Activated T-cell treated with anti-CD3 and anti-CD28 coated beads for 48 hours (primary cell): ENCODE measurements at places on chromosomes 4 and X.

GRCh38 chrX:101484135-101484534 is 1.1 kb upstream of the ARMCX4 start:
- DNase-seq: no peak

DNA sequence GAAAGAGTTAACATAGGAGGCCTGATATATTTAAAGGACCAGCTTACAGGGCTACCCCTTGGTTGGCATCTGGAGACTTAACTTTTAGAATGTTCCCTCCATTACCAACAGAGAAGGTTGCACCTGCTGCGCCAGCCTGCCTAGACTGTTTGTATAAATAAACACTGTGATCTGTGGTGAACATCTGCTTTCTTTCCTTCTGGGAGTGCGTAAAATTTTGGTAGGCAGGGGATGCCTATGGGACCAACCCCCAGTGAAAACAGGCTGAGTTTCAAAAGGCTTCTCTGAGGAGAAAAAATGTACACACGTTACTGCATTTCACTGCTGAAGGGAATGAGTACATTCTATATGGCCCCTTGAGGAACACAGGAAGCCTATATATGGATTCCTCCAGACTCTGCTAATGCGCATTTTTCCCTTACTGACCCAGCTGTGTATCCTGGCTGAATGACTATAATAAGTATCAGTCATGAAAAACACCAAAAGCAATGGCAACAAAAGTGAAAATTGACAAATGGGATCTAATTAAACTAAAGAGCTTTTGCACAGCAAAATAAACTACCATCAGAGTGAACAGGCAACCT is 13.8 kb downstream of the CENPC start:
- no peak for DNase-seq

GRCh38 chr4:8586671-8587468 is 5.7 kb upstream of the CPZ start:
- no peak for DNase-seq

DNA sequence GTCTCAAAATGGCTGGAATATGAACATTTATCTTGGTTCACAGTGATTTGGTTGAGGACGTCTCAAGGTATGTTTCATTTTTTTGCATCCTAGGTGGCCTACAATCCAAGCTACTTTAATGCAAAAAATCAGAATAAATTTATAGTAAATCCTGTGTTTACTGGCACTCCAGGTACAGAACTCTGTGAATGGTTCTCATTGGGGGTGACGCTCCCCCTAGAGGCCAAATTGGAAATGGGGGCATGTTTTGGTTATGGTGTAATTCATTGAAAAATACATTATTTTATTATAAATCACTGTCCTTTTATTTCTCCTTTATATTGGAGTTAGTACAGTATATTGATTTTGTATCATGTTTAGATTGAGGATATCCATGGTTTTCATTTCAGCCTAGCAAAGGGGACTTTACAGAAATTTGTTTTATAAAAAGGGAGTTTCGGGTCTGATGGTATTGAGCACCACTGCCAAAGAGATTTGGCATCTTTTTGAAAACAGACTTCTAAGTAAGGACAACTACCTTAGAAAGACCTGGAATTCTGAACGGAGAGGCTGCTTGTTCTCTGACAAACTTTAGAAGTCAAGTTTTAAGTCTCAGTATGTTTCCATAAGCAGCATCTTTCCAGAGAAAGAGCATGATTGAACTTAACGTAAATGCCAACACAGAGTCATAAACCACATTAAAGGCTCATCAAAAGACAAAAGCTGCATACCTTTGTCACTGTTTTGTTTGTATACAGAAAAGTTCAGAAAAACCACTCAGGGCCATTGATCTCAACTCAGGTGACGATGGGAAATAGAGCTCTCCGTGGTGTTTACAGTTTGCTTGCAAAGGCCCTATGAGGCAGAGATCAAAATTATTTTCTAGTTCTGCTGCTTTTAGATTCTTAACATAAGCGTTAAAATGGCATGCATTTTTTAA is 19.4 kb downstream of the MTM1 start:
- no peak for DNase-seq

DNA sequence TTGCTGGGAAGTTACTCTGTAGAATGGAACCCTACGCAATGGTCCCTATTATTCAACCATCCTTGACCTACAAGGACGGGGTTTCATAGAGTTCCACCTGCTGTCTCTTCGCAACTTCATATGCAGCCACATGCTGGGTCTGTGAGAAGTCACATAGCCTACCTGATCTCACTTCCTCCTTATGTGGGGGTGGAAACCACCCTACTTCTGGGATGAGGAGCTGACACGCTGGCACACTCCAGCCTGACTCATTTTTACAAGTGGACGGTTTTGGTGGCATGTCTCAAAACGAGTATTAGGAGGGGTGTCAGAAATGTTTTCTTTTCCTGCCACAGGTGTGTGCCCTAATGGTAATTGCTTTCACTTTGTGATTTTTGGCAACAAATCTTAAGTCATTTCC is 36.8 kb upstream of the ARSD start:
- DNase-seq: no peak

- no peak for DNase-seq
Measured at GRCh38 chrX:152428596-152428995, 22.5 kb downstream of the GABRA3 start.

- no peak for DNase-seq
Measured at GRCh38 chrX:38312436-38312835, 14.9 kb downstream of the RPGR start.

- no peak for DNase-seq
Measured at GRCh38 chr4:167842487-167842886, 249.8 kb upstream of the ANXA10 start.

GRCh38 chrX:82087699-82088098 is 885.8 kb downstream of the SH3BGRL start:
- DNase-seq: no peak

DNA sequence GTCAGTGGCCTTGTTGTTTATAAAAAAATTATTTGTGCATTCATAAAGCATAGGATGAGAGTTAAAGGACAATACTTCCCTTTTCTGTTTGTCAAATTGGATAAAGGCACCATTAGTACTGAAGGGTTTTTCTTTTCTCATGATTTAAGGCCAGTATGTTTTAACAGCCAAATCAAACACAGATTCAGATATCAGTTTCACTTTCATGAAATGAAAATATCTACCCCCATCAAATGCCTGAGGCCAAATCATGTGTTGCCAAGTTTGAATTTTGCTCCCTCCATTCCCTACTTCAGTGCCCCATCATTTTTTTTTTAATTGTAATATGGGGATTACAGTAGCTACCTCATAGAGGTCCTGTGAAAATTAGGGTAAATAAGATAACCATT is 745.9 kb downstream of the RPA4 start:
- DNase-seq: no peak

DNA sequence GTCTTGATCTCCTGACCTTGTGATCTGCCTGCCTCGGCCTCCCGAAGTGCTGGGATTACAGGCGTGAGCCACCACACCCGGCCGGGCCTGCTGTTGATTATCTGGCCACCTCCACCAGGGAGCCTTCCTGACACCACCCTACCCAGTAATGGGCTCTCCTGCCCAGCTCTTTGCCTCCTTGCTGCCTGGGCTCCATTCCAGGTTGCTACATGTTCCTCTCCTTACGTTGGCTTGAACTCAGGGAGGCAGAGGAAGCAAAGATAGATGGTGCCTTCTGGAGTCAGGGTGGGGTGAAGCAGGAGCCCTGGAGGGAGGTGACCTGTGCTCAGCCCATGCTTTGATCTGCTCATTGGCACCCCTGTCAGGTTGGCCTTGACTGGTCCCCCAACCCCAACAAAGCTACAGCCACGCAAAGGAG is 26.3 kb downstream of the FLNA start:
- no peak for DNase-seq

GRCh38 chrX:153903991-153904957 is at the start of gene AVPR2:
Gene AVPR2, plus strand, starts transcription at chrX:153904673. Its CDS starts 473 bp downstream, at chrX:153905146.
- DNase-seq: no peak

DNA sequence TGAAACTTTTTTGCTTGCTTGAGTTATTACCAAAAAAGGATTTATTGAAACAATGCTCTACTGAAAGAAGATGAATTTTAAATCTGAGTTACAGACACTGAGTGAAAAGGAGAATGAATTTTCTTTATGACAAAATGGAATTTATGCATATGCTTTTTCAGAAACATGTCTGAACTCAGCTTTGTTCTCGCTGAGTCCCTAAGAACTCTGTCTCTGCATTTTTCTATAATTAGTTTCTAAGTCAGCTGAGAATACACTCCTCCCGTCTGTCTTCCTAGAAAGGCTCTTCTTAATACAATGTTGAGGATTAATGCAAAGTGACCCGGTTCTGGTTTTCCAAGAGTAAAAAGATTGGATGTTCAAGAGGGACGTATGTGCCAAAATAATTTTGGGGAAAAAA is 463.5 kb downstream of the NKX6-1 start:
- no peak for DNase-seq

- no peak for DNase-seq
Measured at GRCh38 chrX:15525664-15526416, 25.2 kb downstream of the BMX start.

GRCh38 chr4:121950680-121951520 is 960 bp downstream of the TRPC3 start:
- peak; percentile 11 for DNase-seq

GRCh38 chr4:13670456-13671160 is 43.1 kb upstream of the BOD1L1 start:
- no peak for DNase-seq

DNA sequence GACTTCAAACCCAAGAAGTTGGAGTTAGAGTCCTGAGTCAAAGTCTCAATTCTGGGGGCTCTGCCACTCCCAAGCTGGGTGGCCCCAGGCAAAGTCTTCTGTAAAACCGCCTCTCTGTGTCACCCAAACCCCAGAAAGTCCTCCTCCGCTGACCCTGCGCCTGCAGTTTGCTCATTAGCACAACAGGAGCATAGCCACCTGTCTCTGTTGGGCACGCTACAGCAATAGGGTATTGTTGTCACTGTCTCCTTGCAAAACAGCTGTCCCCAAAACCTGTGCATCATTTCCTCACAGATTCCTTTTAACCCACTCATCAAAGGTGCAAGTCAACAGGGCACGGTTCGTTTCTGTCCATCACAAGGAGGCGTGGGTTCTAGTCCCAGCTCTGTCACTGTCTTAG is 8.0 kb upstream of the DGAT2L6 start:
- no peak for DNase-seq

- DNase-seq: peak; percentile 2
Measured at GRCh38 chrX:135185795-135186443, 14.7 kb upstream of the CT55 start.

DNA sequence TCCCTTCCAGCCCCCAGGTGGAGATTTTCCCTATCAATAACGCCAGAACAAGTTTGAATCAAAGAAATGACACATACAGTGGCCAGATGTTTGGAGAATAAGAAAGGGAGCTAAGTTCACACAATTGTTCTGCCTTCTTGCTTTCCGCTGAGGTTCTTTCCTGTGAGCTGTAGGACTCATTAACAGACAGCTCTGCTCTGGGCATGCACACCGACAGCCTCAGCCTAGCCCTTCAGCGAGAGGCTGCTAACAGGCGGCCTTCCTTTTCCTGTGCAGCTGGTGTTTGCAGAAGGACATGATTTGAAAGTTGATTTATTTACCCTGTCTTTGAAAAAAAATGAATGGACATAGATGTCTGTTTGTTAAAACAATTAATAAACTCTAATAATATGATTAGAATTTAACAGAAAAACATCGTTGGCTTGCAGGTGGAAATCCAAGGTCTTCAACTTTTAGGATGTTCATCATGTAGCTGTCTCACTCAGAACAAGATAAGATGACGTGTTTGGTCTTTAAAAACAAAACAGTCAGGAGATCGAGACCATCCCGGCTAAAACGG is 183.3 kb downstream of the KDR start:
- DNase-seq: no peak

GRCh38 chr4:45172636-45173035 is 446.3 kb upstream of the GNPDA2 start:
- no peak for DNase-seq

DNA sequence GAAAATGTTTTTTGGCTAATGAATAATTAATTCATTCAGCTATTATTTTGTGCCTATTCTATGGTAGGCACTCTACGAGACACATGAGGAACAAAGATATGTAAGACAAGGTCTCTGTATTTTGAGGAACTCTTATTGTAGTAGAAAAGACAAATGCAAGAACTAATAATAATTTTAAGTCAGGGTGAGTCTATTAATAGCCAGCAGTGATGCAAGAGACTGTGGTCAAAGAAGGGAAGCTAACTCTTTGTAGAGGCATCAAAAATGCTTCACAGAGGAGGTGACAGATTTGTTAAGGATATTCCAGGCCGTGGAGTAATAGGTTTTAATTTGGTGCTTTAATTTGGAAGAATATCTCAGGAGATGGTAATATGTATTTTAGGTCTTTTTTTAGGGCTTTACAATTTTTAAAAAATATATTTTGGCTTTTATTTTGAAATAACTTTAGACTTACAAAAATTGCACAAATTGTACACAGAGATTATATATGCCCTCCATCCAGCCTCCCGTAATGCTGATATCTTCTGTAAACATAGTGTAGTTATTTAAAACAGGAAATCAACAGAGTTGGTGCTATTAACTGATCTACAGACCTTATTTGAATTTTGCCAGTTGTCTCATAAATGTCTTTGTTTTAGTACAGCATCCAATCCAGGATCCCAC is 48.1 kb downstream of the DCLK2 start:
- no peak for DNase-seq

DNA sequence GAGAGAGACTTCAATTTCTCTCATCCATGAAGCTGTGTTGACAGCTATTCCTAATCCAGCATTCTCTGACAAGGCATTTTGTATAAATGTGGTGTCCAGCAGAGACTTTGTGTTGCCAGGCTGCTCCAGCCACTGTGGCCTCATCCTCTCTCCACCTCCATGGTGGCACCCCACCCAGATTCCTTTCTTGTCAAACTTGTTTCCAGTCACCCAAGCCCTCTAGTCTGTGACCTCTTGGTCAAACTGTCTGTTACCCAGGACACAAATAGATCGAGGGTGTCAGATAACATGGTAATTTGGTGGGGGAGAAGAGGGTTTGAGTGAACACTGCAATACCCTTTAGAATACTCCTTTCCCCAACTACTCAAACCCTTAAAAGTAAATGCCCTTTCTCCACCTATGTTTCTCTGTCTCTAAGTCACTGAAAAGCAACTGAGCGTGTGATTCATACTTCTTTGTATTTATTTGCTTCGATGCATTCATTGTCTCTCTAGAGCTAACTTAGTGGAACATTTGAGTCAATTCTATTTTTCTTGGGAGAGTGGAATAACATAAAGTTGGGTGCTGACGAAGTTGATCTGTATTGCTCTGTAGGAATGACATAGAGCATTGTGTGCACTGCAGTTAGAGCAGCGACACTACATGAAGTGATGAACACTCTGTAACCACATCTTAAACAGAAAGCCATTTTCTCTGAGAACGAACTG is 13.7 kb downstream of the PITX2 start:
- DNase-seq: no peak

- DNase-seq: no peak
Measured at GRCh38 chr4:122584519-122584918, 36.3 kb downstream of the IL21 start.
